ENCODE measurements at places on chromosomes 16 and 17.
A peak's percentile ranks its signal among the peaks of the same experiment; 100 is the strongest.

DNA sequence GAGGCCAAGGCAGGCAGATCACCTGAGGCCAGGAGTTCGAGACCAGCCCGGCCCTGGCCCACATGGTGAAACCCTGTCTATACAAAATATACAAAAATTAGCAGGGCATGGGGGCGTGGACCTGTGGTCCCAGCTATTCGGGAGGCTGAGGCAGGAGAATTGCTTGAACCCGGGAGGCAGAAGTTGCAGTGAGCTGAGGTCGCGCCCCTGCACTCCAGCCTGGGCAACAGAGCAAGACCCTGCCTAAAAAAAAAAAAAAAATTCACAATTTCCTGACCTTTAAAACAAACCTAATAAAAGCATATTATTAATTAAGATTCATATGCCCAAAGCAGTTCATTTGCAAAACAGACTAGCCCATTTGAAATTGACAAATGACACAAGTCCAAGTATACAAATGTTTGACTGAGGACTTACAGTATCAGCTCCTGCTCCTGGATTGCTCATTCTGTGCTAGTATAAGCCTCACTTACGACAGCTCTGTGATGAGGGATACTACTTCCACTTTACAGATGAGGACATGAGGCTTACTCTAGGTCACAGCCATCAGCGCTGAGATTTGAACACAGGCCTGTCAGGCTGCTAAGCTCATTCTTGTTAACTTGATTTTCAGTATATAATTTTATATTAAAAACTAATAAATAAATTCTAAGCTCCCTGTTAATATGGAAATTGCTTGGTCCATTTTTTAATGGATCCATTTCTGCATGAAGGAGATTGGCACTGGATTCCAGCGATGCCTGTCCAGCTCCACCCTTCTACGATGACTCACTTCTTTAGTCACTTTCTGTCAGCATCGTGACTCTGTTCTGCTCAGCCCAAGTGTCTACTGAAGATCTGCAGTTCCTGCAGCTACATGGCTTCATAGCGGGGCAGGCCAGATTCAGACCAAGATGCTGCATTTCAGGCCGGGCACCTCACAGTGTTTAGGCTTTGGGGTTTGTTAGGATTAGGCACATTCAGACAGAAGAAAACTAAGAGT lies 88.2 kb downstream of the WDR59 start:
- no peak for DNase-seq

- no peak for DNase-seq
Observed at GRCh38 chr17:8341456-8341855, 1.8 kb downstream of the ODF4 start.

- no peak for DNase-seq
Observed at GRCh38 chr16:82070656-82071369, 35.8 kb downstream of the HSD17B2 start.

DNA sequence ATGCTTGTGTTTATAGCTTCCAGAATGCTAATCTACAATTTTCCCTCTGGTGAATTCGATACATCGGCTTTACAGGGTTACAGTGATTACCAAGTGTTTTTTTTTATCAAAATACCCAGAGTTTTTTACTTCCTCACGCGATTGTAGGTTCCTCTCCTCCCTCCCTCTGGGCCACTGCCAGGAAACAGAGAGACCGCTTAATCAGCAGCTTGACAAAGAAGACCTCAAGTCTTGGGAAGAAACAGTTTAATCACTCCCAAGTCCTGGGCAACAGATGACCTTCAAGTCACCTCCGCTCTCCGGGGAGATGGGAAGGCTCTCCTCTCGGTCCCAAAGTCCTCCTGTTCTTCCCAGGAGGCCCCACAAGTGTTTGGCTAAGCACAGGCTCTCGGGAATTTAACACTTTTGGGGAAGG lies 23.5 kb downstream of the SMTNL2 start:
- DNase-seq, result peak; percentile 96

GRCh38 chr17:31674305-31674704 lies 184.7 kb downstream of the COPRS start:
- no peak for DNase-seq

GRCh38 chr17:66790501-66791061 lies 44.3 kb upstream of the CACNG5 start:
- no peak for DNase-seq

DNA sequence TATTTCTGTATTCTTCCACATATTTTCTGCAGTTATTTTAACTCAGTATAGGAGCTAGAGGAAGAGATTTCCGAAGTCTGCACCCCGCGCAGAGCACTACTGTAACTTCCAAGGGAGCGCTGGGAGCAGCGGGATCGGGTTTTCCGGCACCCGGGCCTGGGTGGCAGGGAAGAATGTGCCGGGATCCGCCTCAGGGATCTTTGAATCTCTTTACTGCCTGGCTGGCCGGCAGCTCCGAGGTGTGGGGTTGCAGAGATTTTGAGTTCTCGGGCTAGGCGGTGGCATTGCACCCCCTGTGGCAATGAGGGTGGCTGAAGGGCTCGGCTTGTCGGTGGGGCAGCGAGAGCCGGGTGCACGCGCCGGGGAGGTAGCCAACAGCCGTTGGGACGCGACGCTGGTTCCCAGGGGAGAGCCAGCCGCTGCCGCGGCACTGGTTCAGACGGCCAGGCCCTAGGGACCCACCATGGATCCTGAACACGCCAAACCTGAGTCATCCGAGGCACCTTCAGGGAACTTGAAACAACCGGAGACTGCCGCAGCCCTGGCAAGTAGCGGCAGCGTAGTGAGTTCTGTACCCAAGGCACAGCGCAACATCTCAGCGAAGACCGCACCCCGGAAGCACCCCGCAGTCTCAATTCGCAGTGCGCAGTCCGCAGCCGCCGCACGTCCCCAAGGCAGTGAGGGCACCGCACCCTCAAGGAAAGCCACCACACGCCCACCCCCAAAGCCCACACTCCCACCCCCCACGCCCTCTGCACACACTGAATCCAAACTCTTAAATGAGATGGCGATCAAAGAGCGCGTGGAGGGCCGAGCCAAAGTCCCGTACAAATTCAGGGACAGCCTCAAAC lies at the start of gene CMTM1:
Gene CMTM1 (plus strand): TSS at position 389 of the 851 bp plus-strand sequence. CDS start 75 bp downstream, at position 464.
- DNase-seq, result no peak

GRCh38 chr16:84782846-84783245 lies 36.9 kb upstream of the CRISPLD2 start:
- no peak for DNase-seq

- no peak for DNase-seq
Observed at GRCh38 chr16:5580772-5581171, 483.2 kb upstream of the EEF2KMT start.

DNA sequence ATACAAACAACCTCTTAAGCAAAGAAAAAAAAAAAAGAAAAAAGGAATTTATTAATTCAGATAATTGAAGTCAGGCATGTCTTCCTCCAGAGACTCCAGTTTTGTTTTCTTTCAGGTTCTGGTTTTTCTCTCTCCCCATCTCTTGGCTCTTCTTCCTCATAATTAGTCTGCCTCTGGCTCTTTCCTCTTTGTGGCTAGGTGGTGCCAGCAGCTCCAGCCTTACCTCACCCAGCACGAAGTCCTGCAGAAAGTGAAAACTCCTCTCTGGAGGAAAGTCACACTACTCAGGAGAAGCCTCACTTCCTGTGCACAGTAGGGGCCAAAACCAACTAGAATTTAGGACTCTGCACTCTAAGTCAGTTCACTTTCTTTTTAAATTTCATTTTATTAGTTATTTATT lies 10.3 kb upstream of the NFAT5 start:
- DNase-seq, result peak; percentile 9

GRCh38 chr17:2694381-2695242 lies 17.0 kb downstream of the CLUH start:
- no peak for DNase-seq

- no peak for DNase-seq
Observed at GRCh38 chr16:50499254-50499653, 48.9 kb upstream of the NKD1 start.

DNA sequence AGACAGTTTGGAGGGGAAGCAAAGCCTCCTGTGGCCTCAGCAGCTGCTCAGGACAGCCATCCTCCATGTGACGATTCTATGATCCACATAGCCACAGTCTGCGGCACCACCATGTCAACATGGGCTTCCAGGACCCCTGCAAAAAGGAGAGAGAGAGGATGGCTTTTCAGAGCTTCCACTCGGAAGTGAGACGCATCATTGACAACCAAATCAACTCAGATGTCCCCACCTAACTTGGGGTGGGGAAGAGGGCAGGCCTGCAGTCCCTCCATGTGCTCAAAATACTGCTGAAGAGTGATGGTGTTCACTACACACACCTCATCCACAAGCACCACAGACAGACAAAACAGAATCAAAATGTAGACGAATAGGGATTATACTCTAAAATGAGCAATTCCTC lies 5.9 kb upstream of the METTL16 start:
- DNase-seq, result no peak

- no peak for DNase-seq
Observed at GRCh38 chr16:55888546-55888945, 13.4 kb upstream of the CES5A start.

GRCh38 chr16:67940446-67941089 lies 3.4 kb downstream of the LCAT start:
- DNase-seq, result peak; percentile 12

- DNase-seq, result peak; percentile 94
Observed at GRCh38 chr17:21252796-21253645, at the start of gene NATD1. NATD1 (minus strand) TSS chr17:21253410; CDS start chr17:21253264, 146 bp downstream.

DNA sequence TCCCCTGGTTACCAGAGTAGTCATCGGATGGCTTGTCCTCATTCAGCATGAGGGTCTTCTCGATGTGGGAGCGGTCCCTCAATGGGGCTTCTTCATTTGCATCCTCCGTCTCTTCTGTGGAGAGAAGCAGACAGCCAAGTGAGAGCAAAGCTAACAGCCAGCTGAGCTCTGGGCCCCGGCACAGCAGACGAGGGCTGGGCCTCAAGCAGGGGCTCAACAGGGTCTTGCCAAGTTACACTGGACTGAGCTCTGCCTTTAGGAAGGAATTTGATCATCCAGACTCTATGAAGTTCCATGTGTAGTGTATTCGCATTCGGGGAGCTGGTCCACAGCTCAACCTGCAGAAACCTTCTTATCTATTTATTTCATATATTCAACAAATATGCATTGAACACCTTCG lies 37.4 kb downstream of the SRL start:
- DNase-seq, result no peak

All from OCI-M1 (cell line).